Stimulated activated CD4-positive, alpha-beta T cell treated with anti-CD3 and anti-CD28 coated beads, Interleukin-4, amount 100 ng/mL, for 1 hour (primary cell): ENCODE measurements at places on chromosomes 7 and 10.

DNA sequence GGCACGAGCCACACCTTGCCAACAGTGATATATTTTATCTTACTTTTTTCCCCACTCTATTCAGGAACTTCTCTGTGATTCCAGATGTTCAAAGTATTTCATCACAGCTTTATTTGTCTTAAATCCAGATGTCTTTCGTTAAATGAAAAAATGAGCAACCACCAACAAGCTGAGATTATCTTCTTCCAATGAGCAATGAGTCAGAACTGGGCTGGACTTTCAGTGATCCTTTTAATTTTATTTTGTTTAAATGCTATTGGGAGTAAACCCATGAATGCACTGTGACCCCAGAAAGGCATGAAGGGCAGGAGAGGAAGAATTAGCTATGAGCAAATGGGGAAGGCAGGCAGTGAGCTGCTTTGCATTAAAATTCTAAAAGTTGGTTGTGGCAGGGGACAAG lies 77.6 kb upstream of the IMMP2L start:
- no peak for DNase-seq

DNA sequence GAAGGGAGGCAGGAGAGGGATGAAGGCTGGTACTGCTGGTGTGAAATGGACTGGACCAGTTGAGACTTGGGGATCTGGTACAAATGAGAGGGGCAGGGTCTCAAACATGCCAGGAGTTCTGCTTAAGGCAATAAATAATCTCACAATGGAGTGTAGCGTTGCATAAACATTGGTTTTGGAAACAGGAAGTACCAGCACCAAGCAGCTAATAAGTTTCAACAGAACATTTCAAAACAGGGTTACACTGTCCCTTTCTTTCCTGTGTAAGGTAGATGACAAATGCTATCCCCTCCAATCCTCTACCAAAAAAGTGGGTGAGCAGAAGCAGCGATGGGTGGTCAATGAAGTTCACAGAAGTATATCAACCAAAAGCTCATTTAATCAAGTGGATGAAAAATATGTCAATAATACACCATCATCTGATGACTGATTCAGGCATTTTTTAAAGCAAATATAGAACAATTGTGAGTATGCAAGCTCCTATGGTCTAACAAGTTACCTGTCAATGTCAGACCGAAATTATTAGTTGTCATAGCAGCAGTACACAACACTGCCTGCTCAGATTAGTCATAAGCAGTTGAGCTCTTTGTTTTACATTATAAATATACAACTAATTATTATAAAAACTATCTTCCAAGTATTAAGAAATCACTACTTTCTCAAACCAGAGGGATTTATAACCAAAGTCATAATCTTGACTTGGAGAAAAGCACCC lies 220.0 kb downstream of the FAM107B start:
- no peak for DNase-seq

DNA sequence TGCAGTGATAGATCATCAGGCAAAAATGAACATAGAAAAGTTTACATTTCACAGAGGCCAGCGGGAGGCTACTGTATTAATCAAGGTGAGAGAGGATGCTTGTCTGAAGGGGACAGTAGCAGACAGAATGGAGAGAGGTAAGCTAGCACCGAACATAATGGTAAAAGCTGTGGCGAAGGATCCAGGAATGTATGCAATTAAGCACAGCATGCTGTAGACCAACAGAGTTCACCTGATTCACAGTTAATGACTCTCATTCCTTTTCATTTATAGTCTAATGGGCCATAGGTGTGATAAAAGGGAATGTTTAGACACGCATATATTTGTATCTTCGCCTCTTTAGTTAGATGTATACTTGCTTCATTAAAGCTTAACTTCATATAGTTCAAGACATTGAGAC lies 150.9 kb upstream of the MBL2 start:
- no peak for DNase-seq

GRCh38 chr10:36943544-36943943 lies 181.9 kb upstream of the ANKRD30A start:
- DNase-seq: no peak

GRCh38 chr7:34991938-34992840 lies 45.1 kb downstream of the DPY19L1 start:
- peak; percentile 48 for DNase-seq

GRCh38 chr10:79149662-79150443 lies 81.1 kb downstream of the ZMIZ1 start:
- DNase-seq: peak; percentile 28

- no peak for DNase-seq
Observed at GRCh38 chr10:102600816-102601215, 43.5 kb upstream of the TRIM8 start.

DNA sequence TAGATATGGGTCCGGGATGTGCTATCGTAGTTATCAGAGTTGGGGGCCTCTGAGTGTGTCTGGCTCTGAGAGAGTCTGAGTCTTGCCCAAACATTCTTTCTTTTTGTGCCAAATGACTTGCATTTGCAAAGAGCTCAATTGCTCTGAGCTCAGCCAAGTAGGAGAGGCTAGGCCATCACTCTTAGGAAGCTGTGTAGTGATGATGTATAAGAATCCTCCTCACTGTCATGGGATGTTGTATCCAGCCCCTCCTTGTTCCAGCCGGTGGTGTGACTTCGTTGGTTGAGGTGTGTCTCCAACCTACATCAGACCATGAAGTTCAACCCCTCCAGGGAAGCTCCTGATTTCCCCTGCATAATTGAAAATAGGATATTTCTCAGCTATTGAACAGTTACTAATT lies 97.5 kb upstream of the NPS start:
- DNase-seq: no peak

DNA sequence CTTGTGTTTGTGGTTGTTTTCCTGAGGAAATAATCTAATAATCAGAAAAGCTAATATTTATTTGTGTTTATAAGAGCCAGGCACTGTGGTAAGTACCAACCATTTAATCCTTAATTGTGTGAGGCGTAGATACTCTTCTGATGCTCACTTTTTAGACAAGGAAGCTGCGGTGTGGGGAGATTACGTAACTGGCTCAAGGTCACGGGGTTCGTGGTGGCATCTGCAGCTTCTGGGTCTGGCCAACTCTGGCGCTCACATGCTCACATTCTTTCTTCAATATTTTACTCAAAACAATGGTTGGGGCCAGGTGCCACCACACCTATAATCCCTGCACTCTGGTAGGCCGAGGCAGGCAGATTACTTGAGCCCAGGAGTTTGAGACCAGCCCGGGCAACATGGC lies 77.6 kb downstream of the RALA start:
- DNase-seq: no peak

- DNase-seq: no peak
Observed at GRCh38 chr10:36448760-36449691, 676.4 kb upstream of the ANKRD30A start.

- no peak for DNase-seq
Observed at GRCh38 chr7:142602183-142602582, 147.1 kb upstream of the PRSS1 start.

GRCh38 chr7:142548978-142549377 lies 200.3 kb upstream of the PRSS1 start:
- no peak for DNase-seq

DNA sequence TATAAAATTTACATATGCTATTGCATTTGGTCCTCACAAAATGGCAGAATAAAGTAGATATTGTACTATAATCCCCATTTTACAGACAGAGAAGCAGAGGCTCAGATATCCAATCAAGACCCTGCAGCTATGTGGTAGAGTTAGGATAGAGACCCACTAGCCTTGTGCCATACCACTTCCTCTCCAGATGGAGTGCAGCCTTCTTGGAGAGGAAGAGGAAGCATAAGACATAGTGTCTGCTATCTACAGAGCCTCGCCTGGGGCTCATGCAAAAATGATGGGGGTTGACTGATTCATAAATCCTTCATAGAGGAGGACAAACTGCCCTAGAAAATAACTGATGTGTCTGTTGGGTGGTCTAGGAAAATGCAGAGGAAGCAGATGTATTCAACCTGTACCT lies 447.3 kb downstream of the KCNMA1 start:
- DNase-seq: no peak

DNA sequence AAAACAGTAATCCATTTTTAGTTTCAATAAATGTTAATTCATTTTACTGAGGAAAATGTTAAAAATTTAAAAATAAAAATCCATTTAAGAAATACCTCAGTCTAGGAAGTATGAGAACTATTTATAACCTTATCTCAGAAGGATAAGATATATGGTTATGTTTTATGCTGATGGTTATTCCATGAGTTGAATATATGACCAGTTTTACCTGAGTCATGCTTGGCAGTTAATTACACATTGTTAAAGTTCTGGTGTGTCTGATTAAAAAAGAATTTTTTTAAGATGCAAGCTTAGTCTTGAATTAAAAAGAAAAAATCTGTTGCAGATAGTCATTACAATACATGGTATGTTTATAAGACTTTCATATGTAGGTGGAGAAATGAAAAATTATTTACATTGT lies 191.7 kb downstream of the ARL4A start:
- DNase-seq: no peak

DNA sequence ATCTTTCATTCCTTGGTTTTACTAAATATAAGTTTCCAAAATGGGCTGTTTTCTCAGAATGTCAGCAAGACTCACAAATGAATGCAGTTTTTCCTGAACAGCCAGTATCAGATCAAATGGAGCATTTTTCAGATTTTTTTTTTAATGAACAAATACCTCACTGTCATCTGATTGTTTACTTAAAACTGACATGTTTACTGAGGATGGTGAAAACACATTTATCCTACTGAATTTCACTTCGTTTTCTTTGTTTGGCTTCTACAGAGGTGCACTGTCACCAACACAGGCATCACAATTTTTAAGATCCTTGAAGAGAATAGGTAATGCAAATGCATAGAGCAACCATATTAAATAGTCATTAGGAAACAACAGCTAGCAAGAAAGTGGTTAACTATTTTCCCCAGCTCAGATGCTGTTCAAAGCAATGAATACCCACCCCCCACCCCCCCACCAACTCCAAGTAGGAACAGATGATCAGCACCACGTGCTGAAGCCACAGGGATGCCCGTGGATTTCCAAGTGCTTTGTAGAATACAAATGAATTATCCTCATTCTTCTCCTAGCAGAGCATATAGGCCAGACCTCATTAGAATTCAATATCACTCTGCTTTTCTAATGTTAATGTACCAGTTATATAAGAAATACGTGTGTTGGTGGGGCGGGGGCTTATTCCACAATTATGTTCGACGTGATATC lies 205.9 kb downstream of the SKAP2 start:
- no peak for DNase-seq

DNA sequence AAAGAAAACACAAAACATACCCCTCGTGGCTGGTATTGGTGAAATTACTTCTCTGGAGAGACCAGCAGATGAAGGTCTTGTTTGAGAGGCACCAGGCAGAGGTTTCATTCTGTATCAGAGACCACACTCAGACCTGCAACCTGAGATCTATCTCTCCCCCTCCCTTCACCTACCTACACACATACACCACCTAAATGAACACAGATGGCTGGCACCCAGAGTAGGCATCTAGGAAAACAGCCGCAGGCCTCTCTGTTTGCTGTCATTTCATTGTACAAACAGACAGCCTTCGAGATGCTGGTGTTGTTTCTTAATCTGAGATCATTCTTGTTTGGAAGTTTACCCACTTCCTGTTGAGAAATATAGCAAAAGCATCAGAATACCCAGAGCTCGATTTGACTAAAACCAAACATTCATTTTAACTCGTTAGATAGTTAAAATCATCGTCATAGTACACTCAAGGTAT lies 173.9 kb upstream of the SLC25A13 start:
- no peak for DNase-seq

DNA sequence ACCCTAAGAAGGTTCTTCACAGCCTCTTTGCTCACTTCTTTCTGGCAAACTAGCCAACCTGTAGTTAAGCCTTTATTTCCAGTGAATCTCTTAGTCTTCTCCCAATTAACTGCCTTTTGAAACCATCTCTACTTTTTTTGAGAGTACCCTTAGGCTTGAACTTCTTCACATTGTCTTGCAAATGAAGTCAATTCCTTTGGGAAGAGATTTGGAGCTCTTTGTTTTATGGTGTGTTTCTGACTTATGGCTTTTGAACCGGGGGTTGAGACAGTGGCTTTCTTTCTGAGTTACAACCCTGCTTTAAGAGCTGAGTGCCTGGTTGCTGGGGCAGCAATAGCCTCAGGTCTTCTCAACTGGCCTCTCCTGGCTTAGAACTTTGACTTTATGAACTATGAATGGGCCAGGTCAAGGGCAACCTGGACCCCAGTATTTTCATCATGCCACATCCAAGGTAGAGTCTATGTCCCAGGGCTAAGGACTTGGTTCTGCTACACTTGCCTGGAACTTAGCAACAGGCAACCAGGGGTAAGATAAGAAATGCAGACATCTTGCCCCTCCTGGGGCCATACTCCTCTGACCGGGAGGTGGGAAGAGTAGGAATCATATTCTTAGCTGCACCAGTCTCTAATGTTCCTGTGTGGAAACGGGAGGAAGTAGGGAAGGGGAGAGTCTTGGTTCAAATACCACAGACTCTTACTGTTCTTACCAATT lies 53.0 kb downstream of the SP4 start:
- no peak for DNase-seq

- no peak for DNase-seq
Observed at GRCh38 chr10:3425261-3425660, 252.7 kb upstream of the PITRM1 start.

DNA sequence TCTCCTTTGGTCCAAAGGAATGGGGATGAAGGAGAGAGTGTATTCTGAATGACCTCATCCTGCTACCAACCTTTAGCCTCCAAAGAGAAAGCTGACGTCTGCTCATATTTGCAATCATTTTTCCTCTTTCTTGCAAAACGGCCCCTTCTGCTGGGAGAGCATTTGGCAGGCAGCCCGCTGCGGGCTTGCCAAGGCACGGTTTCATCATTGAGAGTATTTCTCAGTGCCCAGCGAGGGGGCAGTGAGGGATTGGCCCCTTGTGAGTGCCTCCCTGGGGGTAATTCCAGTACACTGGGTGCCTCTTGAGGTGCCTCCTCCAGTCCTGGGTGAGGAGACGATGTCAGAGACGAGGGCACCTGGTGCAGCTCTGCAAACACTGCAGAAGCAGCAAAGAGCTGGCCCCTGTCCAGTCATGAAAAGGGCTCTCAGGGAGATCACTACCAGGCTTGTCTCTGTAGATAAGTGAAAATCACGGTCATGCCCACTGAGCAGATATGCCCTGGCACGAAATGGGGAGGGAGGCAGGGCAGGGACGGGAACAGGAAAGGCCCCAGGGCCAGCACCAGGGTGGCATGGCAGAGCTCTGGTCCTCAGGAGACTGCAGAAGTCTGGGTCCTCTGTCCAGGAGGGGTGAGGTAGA lies 48.7 kb upstream of the SHH start:
- no peak for DNase-seq

DNA sequence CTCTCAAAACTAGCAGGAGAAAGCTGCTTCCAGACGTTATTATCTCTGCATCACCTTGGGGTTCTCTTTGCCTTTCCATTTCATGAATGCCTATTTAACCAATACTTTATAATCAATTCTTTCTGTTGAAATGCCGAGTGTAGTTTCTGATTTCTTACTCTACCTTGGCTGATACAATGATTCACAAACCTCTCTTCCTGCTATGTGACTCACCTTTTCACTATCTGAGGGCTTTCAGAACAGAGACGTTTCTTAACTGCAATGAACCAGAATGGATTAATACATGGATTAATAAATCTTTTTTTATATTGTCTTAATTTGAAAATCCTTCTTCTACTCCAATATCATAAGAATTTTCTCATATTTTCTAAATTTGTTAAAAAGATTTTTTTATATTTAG lies 46.4 kb upstream of the ZNF746 start:
- DNase-seq: no peak
